ENCODE measurements at places on chromosomes 13 and 19.

DNA sequence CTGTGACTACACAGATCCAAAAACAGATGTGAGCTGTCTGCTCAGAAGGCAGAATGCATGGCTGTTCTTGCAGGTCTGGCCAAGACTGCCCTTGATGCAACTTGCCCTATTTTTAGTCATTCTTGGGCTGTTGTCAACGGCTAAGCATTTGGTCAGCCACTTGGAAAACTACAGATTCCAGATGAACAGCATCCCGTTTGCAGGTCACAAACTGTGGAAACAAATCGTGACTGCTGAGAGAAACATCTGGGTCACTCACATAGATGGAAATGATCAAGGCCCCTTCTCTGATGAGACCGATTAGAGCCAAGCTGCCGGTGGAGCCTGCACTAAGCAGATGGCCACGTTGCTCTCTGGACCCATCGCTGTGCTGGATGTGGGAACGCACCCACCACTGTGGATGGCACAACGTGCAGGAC lies 15.4 kb upstream of the METTL21C start:
- no peak for DNase-seq

- no peak for DNase-seq
Measured at GRCh38 chr13:37277007-37277406, 171.5 kb upstream of the CSNK1A1L start.

DNA sequence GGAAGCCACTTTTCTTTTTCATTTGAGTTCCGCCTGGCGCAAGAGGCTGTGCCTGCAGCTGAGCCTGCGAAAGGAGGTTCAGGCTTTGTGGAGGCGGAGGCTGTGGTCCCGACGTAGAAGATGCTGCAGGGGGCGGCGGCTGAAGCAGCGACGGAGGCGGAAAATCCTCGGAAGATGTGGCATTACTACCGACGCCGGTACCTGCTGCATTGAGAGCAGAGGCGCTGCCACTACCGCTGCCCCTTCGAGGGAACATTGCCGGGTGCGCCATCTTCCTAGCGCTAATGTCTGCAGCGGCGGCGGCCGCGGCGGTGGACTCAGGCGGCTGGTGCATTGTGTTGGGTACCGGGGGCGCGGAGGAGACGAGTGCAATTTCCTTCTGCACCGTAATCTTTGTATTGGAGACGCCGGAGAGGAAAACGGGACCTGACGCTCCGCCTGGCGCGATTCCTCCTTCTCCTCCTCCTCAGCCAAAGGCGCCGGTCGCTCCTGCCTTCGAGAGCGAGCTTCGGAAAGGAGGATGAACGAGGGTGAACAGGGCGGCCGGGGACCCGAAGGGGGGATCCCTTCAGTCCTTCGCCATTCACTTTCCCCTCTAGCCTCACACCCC lies at the start of gene TSC22D1:
TSC22D1 (minus strand) TSS at position 590 of the 610 bp plus-strand sequence; CDS start at position 334, 256 bp downstream.
- peak; percentile 60 for DNase-seq

DNA sequence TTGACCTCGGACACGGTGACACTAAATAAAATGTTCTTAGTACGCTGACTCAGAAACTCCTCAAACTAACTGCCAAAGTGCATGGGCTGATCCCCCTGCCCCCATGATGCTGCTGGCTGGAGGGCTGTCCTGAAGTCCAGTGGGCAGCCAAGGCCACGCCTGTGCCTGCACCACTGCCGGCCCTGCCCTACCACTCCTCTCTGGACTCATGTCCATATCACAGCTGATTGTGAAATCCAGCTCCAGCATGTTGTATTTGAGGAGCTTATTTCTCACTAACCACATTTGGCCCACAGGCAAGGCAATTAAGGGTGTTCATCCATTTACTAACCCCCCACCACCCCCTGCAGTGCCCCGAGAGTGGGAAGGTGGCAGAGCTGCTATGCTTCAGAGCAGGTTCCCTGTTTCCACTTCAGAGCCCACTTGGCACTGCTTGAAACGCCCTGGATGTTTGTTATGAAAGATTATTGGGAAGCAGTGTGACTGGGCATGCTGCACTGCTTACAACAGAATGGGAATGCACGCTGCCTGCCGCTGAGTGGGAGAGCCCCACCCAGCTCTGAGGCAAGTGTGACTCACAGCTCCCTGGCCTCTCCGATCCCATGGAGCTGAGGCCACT lies 114.0 kb downstream of the UQCRFS1 start:
- DNase-seq, result peak; percentile 70
